ENCODE measurements at places on chromosomes 11 and 22.

DNA sequence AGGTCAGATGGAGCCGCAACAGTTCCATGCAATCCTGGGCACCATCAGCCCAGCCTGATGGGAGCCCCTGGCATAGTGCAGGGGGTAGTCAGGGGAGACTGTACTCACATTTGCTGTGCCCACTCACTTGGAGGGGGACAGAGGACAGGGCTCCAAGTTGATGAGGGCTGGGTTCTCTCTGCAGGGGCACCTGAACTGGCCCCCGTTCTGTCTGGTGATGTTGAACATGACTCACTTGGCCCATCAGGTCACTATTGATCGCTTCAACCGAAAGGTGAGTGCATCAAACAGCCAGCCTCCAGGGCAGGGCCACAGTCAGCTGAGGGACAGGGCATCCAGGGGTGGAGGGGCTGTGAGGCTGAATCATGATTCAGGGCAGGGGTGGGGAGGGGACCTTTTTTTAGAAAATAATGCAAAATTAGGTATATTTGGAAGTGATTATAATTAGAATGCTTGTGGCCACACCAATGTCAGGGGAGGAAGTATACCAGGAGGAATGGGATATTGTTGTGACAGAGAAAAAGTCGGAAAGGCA is 66.4 kb downstream of the OTOG start:
- no peak for DNase-seq

GRCh38 chr11:43278193-43278956 is 33.4 kb upstream of the API5 start:
- no peak for DNase-seq

GRCh38 chr11:128772814-128773213 is 78.9 kb downstream of the FLI1 start:
- DNase-seq, result peak; percentile 40

DNA sequence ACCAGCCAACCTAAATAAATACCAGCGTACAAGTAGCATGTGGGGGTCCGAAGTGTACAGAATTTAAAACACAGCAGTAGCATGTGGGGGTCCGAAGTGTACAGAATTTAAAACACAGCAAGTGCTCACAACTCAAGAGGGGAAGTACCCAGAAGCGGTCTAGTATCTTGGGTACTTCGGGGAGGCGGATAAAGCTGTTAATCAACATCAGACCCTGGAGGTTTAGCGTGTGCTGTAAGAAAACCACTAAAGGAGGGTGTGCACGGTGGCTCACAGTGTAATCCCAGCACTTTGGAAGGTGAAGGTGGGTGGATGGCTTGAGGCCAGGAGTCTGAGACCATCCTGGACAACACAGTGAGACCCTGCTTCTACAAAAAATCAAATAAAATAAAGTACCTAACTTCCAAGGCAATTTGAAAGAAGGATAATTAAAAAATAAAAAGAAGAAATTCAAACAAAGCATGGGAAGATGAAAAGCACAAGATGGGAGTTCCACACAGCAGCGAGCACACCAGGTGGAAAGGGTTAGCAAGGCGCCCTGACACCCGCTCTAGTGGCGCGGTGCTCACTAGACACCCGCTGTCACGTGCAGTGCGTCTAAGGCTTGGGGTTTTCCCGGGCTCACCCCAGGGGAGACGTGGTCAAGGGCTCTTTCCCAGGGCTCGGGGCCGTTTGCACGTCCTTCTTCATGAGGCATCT is 35.0 kb upstream of the MOB2 start:
- peak; percentile 14 for DNase-seq

- DNase-seq, result no peak
Observed at GRCh38 chr22:33677536-33677935, 242.7 kb downstream of the LARGE1 start.

DNA sequence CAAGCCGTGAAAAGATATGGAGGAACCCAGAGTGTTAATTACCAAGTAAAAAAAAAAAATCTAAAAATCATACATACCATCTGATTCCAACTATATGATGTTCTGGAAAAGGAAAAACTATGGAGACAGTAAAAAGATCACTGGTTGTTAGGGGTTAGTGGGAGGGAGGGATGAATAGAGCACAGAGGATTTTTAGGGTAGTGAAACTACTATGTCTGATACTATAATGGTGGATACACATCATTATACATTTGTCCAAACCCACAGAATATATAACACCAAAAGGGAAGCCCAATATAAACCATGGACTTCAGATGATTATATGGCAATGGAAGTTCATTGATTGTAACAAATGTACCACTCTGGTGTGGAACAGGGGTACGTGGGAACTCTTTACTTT is 74.1 kb downstream of the ENTHD1 start:
- DNase-seq, result no peak

GRCh38 chr22:46897246-46897623 is 134.8 kb downstream of the TBC1D22A start:
- no peak for DNase-seq

- no peak for DNase-seq
Observed at GRCh38 chr11:69361466-69361865, 67.5 kb downstream of the MYEOV start.

- no peak for DNase-seq
Observed at GRCh38 chr11:114081641-114082414, 22.3 kb downstream of the ZBTB16 start.

GRCh38 chr11:116122697-116123472 is 618.7 kb upstream of the CADM1 start:
- no peak for DNase-seq

GRCh38 chr11:79860336-79860735 is 419.5 kb upstream of the TENM4 start:
- no peak for DNase-seq

DNA sequence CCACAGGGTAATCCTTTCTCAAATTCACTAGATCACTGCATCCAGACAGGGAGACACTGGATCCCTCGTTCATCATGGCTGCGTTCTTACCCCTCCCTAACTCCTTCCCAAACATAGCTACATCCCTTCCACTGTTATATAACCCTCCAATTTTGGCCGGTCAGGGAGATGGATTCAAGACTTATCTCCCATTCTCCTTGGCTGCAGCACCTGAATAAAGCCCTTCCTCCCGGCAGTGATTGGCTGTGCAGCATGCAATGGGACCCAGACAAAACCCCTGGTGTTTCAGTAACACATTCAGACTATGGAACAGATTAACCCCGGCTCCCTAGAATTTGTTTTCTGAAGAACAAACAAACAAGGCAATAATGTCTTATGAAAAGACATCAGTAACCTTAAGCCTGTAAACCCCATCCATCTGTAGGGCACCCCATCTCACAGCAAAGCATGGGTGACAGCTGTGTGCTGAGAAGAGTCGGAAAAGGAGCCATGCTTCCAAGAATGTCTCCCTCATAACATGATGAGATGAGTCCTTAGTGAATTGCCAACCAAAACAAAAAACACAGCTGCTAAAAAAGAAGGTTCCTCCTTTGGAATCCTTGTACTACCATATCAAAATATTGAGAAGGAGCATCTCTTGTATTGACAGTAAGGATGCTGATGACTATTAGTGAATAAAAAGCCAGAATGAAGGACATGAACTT is 5.0 kb downstream of the MIF start:
- no peak for DNase-seq

DNA sequence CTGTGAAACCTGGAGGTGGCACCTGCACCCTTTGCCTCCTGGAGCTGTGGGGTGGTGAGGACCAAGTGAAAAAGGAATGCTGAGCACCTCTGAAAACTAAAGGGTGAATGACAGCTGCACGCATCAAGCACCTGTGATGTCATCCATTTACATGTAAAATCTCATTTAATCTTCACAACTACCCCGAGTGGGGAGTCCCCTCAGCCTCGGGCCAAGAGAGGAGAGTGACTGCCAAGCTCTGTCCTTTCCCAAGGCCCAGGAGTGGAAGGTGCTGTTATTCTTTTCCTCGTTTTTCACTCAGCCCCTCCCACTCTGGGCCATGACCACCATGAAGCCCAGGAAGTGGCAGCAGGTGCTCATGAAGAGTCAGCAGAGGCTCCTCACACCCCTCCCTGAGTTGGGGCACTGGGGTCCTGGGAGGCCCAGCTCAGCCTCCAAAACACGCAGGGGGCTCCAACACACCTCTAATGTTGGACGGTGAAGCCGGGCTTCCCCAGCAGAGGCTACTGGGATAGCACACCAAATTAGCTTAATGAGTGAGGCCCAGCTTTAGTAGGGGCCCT is 35.7 kb downstream of the NECTIN1 start:
- DNase-seq, result no peak

DNA sequence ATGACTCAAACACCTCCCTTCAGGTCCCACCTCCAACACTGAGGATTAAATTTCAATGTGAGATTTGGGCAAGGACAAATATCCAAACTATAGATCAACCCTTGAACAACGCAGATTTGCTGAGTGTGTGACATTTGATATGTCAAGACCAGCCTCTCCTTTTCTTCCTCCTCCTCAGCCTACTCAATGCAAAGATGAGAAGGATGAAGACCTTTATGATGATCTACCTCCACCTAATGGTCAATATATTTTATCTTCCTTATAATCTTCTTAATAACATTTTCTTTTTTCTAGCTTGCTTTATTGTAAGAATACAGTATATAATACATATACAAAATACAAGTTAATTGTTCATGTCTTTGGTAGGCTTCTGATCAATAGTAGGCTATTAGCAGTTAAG is 67.5 kb upstream of the MPPED2 start:
- DNase-seq, result no peak

DNA sequence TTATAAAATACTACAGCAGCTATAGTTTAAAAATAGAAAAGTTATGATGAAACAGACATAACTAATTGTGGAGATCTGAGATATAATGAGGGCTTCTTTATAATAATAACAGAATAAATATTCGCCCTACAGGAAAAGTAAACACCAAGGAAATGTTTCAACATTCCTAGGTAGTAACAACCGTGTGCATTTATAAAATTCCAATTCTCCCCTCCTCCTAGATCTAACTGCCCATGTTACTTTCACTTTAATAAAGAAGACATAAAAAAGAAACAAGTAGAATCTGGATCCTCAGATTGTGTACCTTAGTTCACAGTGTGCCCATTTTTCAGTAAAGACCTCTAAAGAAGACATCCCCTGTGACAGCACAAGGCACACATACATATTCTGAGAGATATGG is 57.8 kb upstream of the MN1 start:
- no peak for DNase-seq

GRCh38 chr11:4484310-4484709 is 1.9 kb downstream of the OR52K1 start:
- DNase-seq, result no peak

- DNase-seq, result no peak
Observed at GRCh38 chr11:65918211-65919140, at the start of gene C11orf68. Gene C11orf68 (minus strand): TSS chr11:65919062. CDS start chr11:65919031, 31 bp downstream.

GRCh38 chr11:117232911-117233409 is 489 bp downstream of the RNF214 start:
- DNase-seq, result peak; percentile 25

GRCh38 chr11:8698917-8699441 is 16.4 kb downstream of the RPL27A start:
- DNase-seq, result no peak

DNA sequence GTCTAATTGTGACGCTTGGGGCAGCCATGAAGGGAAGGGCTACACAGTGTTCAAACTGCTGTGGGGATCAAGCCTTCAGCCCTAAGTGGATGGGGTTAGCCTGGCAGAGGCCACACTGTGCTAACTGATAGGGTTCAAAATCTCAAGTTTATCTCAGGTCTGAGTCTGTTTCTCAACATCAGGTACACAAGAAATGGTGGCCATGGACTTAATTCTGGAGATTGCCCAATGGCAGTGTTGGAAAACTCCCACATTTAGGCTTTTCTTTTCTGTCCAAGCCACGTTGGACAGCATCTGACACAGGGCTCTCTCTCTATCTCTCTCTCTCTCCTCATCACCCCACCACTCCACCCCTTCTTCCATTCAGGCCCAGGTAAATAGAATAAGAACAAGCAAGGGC is 10.9 kb upstream of the DGAT2 start:
- no peak for DNase-seq

- no peak for DNase-seq
Observed at GRCh38 chr22:21569459-21570170, 2.1 kb downstream of the UBE2L3 start.

GRCh38 chr11:15769203-15769602 is 587.1 kb downstream of the SOX6 start:
- DNase-seq, result no peak

- peak; percentile 80 for DNase-seq
Observed at GRCh38 chr11:129695571-129696308, 119.9 kb upstream of the TMEM45B start.

DNA sequence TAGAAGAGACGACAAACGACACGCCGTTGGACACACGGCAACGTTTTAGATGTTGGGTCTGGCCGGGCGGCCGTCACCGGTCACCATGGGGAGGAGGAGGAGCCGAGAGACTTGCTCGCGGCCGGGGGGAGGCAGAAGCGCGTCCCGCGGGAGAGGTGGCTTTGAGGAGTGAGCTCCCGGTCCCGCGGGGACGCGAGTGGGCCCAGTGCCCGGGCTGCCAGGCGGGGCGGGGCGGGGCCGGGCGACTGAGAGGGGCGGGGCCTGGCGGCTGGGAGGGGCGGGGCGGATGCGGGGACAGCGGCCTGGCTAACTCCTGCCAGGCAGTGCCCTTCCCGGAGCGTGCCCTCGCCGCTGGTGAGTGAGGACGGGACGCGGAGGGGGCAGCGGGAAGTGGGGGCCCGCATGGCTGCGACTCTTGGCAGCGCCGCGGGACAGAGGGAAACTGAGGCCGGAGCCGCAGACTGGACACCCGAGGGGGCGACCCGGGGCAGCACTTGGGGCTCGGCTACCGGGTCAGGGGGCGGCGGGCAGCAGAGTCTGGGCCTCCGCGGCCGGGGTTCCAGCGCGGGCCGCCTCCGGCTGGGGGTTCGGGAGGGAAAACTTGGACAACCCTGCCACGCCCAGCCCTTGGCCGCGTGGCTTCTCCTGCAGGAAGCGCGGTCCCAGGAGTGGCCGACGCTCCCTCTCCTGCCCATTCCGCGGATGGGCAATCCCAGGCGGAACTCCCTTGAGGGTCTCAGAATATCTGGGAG is at the start of gene TSPO:
TSPO (plus strand) TSS at position 309 of the 752 bp plus-strand sequence. CDS start 7,680 bp downstream, outside the sequence.
- DNase-seq, result peak; percentile 65

GRCh38 chr22:25757686-25758085 is 15.7 kb downstream of the MYO18B start:
- no peak for DNase-seq

- DNase-seq, result no peak
Observed at GRCh38 chr22:32986766-32987040, 71.5 kb downstream of the SYN3 start.

- no peak for DNase-seq
Observed at GRCh38 chr11:65304110-65304509, 10.6 kb upstream of the CDC42EP2 start.

- DNase-seq, result no peak
Observed at GRCh38 chr11:115950660-115951059, 446.4 kb upstream of the CADM1 start.
